ENCODE measurements at places on chromosomes 3 and 15.
A peak's percentile ranks its signal among the peaks of the same experiment; 100 is the strongest.

DNA sequence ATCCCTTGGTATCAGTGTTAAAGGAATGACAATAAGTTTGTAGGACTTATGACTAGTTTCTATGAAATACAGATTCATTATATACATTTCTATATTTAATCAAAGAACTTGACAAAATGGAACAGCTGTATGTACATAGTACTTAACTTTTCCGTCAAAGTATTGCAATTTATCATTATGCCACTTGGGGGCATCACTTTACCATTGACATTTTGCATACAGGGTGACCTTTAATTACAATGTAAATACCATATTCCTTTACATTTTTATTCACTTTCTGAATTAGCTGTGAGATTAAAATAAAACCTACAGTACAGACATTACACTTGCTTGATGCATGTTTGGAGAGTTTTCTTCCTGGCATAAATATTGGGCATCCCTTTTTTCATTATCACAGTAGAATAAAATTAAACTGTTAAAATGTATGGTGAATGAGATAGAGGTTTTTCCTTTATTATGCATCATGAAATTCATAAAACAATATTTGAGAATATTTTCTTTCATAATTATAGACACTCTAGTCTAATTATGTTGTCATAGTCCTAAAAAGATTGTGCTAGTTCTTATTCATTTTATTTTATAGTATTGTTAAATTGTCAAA lies 6.9 kb downstream of the NEK11 start:
- DNase-seq, result no peak

DNA sequence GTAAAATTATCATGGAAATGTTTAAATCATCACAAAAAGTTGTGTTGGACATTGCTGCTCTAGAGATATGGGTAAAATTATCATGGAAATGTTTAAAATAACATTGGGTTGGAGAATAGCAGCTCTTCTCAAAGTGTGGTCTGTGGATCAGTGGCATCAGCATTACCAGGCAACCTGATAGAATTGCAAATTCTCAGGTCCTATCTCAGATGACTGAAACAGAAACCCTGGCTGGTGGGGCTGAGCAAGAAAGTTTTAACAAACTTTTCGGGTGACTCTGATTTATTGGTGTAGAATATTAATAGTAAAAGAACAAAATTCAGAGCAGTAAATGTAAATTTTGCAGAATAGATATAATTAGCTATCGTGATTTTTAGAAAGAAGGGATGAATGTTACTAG lies 28.9 kb downstream of the NXPE3 start:
- no peak for DNase-seq

DNA sequence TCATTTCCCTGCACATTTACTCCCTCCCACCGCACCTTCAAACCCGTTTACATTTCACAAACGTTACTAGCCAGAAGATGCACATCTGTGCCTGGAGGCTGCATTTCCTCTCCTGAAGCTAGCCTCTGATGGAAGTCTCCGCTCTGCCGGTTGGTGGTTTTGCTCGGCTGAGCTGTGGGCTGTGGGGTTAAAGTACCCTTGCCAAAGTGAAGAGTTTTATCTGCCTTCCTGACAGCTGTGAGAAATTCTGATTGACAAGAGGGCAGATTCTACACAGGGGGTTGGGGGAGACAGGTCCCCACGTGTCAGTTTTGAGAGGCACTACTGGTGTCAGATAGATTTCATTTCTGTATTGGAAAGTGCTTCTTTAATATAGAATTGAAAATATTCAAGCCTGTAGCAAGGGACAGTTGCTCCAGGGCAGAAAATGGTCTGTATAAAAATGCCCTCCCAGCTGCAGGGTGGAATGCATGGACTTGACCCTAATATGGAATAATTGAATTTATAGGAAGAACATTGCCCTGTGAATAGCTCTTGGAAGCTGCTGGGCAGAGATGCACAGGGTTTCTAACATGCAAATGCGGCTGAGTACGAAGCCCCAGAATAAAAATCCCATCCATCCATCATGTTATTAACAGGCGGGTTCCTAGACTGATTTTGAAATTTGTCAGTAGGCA lies 201.1 kb upstream of the RGMA start:
- DNase-seq, result no peak

DNA sequence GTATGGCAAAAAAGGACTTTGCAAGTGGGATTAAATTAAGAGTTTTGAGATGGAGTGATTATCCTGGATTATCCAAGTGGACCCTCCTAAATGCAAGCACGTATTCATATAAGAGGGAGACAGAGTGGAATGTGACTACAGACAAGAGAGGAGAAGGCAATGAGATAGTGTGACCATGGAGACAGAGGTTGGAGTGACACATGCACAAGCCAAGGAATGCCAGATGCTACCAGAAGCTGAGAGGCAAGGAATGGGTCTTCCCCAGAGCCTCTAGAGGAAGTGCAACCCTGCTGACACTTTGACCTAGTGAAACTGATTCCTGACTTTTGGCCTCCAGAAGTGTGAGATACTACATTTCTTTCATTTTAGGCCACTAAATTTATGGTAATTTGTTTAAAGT lies 117.2 kb downstream of the UACA start:
- no peak for DNase-seq

GRCh38 chr3:36214460-36214859 lies 165.8 kb upstream of the STAC start:
- peak; percentile 25 for DNase-seq

DNA sequence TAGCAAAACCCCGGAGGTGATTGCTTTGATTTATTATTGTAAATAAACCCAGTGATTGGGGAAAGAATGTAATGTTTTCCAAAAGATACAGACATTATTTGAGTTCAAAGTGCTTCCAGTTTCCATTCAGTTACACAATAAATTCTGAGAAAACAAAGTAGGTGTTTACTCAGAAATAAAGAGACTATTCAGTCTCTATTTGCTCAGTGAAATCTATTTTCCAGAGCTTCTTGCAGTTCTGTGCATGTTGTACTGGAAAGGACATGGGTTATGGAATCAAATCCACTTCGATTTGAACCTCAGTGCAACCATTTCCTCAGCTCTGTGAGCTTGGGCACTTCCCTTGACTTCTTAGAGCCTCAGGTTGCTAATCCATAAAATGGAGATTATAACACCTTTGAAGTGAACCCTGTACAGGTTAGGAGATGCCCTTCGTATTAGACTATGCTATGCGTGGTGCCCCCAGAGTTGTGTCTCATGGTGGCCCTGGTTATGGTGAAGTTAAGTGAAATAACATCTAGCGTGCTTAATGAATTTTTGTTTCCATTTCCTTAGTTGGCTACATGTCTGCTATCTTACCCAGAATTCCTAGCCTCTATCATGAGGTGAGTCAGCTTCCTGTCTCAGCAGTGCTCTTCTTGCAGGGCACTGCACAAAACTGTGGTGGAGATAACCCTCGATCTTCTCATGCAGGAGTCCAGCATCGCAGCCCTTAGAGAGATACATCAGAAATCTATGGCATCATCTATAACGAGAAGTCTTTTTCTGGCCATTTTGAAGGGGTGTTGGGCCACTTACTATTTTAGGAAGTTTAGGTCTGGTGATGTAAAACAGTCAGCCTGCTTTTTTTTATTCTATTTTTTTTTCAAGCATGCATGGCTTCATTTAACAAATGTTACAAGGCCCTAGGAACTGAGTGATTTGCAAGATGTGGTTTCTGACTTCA lies 97.7 kb downstream of the RPL39L start:
- no peak for DNase-seq

GRCh38 chr3:112304611-112305010 lies 10.6 kb upstream of the SLC9C1 start:
- DNase-seq, result no peak

GRCh38 chr15:48285329-48286214 lies 45.7 kb upstream of the DUT start:
- DNase-seq, result peak; percentile 91

DNA sequence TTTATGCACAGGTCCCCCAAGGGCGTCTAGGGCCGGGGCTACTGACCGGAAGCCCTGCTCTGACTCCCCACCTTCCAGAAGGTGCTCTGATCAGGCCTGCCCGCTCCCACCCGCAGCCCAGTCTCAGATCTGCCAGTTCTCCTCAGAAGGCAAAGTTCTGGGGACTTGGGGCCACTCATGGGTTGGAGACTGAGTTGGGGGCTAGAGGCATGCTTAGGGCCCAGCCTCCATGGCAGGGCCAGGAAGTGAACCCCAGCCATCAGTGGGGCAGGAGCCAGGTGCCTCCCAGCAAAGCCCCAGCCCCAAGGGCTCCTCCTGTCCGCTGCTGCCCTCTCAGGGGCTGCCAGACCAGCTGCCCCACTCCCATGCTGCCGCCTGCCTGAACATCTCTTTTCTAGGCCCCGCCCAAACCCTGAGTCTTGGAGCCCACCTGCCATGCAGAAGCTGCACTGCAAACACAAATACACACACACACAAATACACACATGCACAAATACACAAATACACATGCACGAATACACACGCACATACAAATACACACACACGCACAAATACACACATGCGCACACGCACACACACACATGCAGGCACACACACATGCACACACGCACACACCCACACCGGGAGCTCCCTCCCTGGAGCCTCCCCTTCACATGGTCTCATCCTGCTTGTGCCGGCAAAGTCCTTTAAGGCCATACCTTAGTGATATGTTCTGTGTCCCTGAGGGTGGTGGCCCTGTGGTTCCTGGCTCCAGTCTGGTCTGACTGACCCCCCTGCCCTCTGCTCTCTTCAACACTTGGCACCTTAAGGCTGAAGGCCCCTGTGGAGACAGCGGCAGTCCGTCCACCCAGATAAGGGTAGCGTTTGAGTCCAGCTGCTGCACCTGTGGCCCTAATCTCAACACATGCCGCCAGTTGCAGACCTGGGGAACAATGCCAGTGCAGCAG lies 59.2 kb upstream of the KLF13 start:
- no peak for DNase-seq

DNA sequence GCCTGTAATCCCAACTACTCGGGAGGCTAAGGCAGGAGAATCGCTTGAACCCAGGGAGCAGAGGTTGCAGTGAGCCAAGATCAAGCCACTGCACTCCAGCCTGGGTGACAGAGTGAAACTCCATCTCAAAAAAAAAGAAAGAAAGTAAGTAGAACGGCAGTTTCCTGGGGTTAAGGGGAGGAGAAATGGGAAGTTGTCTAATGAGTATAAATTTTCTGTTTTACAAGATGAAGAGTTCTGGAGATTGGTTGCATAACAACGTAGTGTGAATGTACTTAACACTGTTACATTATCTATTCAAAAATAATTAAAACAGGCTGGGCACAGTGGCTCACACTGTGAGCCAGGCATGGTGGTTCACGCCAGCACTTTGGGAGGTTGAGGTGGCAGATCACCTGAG lies 45.4 kb downstream of the GRK7 start:
- DNase-seq, result no peak

DNA sequence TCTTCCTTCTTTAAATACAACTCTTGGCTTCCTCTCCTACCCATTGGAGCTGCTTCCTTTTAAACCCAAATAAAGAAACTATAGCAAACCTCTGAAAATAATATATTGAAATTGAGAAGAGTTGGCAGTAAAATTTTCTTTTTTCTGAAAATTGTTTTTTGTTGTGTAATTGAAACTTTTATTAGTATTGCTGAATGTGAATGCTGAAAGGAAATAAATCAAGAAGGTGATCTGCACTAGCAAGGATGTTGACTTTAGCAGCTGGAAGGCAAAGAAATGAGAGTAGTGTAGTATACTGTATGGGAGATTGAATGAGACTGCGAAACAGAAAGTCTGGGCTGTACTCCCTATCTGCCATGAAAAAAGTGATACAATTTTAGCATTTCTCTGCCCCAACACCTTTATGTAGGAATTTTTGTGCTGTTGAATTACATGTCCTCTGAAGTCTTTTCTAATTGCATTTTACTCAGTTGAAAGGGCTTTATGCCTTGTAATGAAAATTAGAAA lies 166.3 kb downstream of the DOCK3 start:
- DNase-seq, result no peak

- no peak for DNase-seq
These were observed 1.0 kb upstream of the MGA start for GRCh38 chr15:41659190-41659589.

GRCh38 chr3:65314269-65314668 lies 626.5 kb upstream of the ADAMTS9 start:
- no peak for DNase-seq

- DNase-seq, result no peak
These were observed 79.7 kb upstream of the PRR20G start for GRCh38 chr3:127367593-127367992.

- DNase-seq, result no peak
These were observed 20.9 kb downstream of the TRPM1 start for GRCh38 chr15:31080591-31081014.

DNA sequence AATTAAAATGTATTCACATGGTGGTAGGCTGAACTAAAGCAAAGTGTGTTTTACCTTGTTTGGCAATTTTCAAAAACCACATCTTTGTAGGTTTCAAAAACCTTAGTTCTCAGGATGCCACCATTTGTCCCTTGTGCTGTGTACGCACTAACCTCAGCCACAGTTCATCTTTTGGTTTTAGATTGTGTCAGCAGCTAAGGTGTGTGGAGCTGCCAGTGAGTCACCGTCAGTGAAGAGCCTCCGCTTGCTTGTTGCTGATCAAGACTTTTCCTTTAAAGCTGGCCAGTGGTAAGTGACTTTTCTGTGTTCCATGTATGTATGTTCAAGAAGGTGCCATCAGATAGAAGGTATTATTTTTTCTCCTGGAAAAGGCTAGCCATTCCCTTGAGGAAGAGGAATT lies 21.1 kb downstream of the OXNAD1 start:
- DNase-seq, result no peak

GRCh38 chr3:172153335-172153861 lies 114.0 kb downstream of the FNDC3B start:
- peak; percentile 57 for DNase-seq

DNA sequence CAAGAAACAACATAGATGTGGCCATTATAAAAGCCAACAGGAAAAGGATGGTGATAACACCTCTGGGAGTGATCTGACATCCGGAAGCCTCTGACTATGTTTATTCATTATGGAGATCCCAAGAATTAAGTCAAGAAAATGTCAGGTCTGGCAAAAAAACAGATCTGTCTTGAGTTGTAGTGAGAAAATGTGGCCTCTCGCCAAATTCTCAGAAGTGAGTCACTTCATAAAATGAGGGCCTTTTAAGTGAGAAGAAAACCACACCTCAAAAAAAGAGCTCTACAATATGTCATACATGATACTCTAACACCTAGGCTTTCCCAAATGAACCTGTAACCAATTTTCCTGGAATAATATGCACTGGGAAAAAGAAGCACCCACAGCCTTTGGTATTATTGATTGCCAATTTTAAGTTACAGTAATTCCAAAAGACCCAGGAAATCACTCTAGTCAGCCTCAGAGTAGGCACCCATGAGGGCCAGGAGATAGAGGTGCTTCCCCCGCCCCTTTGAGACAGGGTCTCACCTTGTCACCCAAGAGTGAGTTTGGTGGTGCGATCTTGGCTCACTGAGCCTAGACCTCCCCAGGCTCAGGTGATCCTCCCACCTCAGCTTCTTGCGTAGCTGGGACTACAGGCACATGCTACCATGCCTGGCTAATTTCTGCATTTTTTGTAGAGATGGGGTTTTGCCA lies 38.0 kb downstream of the CCR3 start:
- DNase-seq, result no peak

Data from NCI-H446 treated with DMSO at 0.1 percent for 48 hours (cell line).